ENCODE measurements at places on chromosomes 2 and 18. TPM values are rescaled to one million over a fixed set of nuclear protein-coding genes. Genes with fewer than 3 reads are reported as not detected.

Gene SGPP2
- total RNA-seq = 1.2 TPM

Gene THSD7B
- total RNA-seq = 2.2 TPM

Gene CYRIA
- total RNA-seq = 7.2 TPM

Gene APLF
- 13.5 TPM for total RNA-seq

Gene HOXD12
- 1.9 TPM for total RNA-seq

Gene DCDC2C
- 1.7 TPM for total RNA-seq

Gene ZEB2
- total RNA-seq = 136 TPM

- peak; percentile 7 for DNase-seq
These were observed 71.7 kb downstream of the PTRHD1 start for GRCh38 chr2:24721470-24721869.

DNA sequence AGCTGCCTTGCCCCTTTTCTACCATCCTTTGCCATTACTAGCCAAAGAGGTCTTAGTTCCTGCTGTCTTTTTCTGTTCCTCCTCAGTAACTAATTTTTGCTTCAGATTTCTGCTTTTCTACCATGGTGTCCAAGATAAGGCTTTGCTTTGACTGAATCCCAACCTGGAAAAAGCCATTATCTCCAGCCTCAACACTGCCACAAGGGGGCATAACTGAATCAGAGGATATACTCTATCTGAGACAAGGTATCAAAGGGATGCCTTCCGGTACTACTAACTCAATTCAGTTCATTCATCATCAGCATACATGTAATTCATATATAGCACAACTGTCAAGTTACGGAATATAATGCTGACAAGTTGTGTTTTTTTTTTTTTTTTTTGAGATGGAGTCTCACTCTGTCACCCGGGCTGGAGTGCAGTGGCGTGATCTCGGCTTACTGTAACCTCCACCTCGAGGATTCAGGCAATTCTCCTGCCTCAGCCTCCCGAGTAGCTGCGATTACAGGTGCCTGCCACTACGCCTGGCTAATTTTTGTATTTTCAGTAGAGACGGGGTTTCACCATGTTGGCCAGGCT, 11.4 kb downstream of the OSGEPL1 start:
- peak; percentile 6 for DNase-seq

DNA sequence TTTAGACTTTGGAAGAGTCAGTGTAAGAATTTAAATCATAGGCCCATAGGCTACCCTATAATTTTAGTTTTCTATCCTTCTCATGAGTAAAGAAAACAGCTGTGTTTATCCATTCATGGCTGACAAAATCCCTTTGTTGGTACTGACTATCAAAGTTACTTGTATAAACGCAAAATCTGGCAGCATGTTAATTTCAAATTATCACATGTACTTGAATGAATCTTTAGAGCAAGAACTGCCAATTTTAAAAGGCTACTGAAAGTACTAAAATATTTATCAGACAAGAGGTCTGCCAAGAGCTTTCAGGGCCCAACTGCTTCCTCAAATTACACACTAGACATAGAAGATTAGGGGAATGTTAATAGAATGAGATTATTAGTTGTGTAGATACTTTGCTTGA, 66.6 kb downstream of the MYL12B start:
- DNase-seq = no peak

DNA sequence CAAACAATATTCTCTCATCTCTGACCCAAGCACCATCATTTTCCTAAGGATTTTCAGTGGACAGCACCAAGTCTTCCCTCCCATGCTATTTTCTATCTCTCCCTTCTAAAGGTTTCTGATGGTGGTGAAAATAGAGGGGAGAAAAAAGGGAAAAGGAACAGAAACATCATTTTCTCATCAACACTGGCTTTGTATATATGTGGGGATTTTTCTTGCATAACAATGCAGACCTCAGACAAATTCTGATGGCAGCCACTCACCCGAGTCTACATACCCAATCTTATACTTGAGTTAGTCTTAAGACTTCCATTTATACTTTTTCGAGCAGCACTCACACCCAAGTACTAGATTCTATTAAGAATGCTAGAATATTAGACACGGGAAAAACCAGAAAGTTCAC, 95.8 kb downstream of the TMEM163 start:
- no peak for DNase-seq

- DNase-seq = peak; percentile 39
These were observed 64.9 kb downstream of the MCFD2 start for GRCh38 chr2:46850742-46851141.

GRCh38 chr2:20422402-20423271, 24.2 kb upstream of the RHOB start:
- DNase-seq = peak; percentile 70

- no peak for DNase-seq
These were observed 24.4 kb upstream of the AGFG1 start for GRCh38 chr2:227447606-227448005.

GRCh38 chr2:27380626-27381545, at the start of gene ZNF513:
Gene ZNF513 (minus strand): TSS chr2:27380734. CDS start chr2:27380526, 208 bp downstream.
- peak; percentile 98 for DNase-seq

- DNase-seq = no peak
These were observed 31.4 kb downstream of the POLR1A start for GRCh38 chr2:86074256-86074655.

- DNase-seq = peak; percentile 66
These were observed 335.5 kb upstream of the NT5C1B start for GRCh38 chr2:18924886-18925285.

GRCh38 chr2:100944617-100945432, 57.3 kb upstream of the RPL31 start:
- DNase-seq = no peak

- peak; percentile 60 for DNase-seq
These were observed 137.6 kb downstream of the COPS8 start for GRCh38 chr2:237223201-237223861.

- DNase-seq = no peak
These were observed 502.8 kb upstream of the TNP1 start for GRCh38 chr2:217362710-217363109.

- no peak for DNase-seq
These were observed 221.7 kb downstream of the HAUS1 start for GRCh38 chr18:46325895-46326294.

- peak; percentile 94 for DNase-seq
These were observed 1.0 kb upstream of the GMPPA start for GRCh38 chr2:219497495-219498279.

DNA sequence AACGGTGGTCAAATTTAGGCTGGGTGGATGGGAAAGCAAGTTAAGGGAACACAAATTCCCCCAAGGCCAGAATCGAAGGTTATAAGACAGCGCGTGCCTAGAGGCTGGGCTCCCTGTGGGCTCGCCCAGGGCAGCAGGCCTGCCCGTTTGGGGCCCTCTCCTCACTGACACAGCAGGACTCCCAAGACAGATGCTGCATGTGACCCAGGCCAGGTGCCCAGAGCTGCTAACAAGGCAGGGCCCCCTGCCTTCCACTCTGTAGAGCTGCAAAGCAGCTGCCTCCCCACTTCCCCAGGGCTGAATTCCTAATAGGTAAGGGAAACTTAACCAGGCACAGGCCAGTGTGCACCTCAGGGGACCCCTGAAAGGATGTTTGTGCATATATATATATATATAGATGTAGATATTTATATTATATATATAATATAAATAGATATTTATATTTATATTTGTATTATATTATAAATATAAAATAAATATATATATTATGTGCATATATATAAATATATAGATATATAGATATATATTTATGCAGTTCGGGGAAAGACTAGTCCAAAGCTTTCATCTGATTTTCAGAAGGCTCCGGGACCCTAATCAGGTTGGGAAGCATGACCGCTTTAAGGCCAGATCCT, 43.7 kb downstream of the TMEM37 start:
- no peak for DNase-seq

DNA sequence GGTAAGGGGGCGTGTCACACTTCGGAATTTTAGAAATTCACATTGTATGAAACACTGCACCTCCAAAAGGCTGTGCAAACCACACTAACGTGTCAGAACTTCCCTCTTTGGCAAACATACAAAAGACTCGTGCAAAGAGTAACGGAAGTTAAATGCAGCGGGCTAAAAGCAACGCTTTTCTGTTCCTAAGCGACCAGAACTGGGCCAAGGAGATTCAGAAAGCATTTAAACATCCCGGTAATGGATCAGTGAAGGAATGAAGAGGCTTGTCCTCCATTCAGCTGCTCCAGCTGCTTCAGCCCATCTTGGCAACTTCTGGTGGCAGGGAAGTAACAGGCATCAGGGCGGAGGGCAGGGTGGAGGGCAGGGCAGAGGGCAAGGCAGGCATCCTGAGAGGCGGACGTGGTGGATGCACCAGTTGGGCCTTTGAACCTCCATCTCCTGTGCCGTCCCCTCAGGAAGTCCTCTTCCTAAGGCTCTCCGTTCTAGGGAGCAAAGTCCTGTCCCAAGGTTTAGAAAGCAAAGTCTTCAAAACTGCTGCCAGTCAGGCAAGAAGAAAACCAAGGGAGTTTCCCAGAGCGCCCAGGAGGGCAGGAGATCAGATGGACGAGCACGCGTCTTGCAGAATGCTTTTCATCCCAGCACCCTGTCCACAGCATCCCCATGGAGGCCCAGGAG, 230.7 kb downstream of the ZNF516 start:
- DNase-seq = peak; percentile 28

- no peak for DNase-seq
These were observed 596.6 kb downstream of the XIRP2 start for GRCh38 chr2:167484875-167485274.

DNA sequence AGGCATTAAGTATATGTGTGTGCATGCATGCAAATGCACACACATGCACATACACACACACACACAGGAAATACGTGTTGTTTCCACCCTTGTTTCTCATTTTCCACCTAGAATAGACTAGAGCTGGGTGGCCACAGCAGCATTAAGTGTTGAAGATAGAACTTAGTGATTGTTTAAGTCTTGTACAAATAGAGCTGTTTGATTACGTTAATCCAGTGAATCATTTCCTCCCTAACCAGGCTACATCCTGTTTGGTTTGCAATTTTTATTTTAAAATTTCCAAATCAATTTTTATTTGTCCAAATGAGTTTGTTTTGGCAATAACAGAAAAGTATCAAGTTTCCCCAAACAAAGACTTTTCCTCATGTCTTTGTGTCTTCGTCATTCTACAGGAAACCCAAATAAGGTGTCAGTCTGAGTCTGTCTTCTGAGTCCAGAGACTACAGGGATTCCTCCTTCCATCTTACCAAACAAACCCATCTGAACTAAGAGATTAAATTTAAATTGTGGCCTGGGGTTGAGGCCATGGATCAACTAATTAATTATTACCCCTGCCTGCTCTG, 74.6 kb upstream of the GALNT5 start:
- peak; percentile 4 for DNase-seq

DNA sequence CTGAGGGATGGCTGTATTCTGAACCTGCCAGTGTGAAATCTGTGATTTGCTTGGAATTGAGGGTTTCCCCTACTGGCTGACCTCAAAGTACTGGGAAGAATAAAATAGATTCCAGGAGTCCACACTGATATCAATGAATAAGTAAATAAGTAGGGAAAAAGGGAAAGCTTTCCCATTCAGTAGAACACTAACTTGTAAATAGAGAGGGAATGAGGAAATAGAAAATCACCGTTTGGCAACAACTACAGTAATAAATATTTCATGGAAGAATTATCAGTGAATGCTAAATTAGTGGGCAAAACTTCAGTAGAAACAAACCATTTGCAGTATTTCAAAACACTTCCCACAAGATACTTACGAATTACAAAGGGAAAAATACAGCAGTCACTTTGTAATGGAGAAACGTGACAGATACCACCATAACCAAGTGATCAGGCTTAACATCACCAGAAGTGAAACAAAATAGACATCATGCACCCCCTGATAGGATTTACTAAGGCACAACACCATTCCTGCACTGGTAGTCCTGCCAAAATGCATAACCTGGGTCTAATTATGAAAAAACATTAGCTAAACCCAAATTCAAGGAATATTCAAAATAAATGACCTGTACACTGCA, 88.5 kb downstream of the ICA1L start:
- DNase-seq = peak; percentile 9

DNA sequence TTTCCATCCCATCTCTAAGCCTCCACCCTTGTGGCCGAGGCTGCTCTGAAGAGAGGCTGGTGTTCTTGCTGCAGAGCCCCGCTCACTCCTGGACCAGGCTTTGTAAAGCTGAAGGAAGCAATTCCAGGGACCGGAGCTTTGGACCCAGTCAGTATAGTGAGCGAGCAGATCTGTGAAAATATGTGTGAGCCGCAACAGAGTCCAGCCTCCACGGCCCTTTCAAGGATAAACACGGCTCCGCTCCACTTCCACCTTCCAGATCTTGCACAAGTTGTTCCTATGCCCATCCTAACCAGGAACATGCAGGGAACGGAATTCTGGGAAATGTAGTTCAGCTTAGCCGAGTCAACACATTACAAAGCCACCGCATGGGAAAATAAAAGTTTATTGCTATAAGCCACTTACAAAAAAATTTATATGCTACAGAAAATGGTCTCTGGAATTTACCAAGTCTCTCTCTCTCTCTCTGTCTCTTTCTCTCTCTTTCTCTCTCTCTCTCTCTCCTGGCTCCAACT, 151.7 kb upstream of the ZNF521 start:
- peak; percentile 95 for DNase-seq

DNA sequence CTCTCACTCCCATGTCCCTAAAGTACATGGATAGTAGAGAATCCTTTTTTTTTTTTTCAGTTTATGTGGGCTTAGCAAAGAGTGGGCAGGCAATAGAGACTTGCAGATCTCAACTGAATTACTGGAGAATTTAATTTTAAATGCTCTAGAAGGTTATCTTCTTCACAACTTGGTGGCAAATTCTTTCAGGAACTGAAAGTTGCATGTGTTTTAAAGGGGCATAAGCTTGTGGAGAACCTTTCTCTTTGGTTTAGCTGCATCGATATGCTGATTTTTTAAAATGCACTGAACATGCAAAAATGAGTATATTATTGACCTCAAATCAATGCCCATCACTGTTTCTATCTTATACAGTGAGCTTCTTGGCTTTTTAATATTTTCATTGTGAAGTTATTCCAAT, 24.9 kb upstream of the GALNT3 start:
- no peak for DNase-seq

DNA sequence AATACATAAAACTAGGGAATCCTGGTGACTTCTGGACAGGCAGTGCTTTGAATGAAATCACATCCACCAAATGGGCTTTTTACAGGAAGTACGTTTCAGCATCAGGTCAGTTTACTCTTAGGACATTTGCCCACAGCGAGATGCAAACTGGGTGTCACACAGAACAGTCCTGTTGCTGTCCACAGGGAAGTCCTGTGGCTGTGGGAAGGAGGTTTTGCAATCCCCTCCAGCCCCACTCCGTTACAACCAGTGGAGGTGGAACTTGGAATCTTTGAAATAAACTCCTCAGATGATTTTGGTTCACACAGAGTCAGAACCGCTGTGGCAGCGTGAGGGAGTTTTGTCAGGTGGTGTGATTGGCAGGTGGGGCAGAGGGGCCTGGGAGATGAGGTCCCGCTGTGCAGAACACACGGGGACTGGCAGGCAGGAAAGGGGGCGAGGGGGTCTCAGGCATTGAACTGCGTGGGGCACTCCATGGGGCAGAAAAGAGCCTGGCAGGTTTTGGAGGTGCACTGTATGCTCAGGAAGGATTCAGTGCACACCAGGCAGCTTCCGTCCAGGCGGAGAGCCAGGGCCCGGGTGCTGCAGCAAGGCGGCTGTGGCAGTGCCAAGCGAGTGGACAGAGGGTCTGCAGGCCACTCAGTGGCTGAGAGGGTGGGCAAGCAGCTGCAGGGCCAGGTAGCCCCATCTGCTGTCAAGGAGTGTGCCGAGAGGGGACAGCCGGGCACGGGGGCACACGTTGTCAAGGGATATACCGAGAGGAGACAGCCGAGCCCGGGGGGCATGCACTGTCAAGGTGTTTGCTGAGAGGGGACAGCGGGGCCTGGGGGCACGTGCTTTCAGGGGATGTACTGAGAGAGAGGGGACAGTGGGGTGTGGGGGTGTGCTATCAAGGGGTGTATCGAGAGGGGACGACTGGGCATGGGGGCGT, 148.7 kb downstream of the LDLRAD4 start:
- no peak for DNase-seq
